ENCODE measurements at places on chromosomes 7 and 10.
A peak's percentile ranks its signal among the peaks of the same experiment; 100 is the strongest.

GRCh38 chr10:1150638-1150955 is 94.4 kb downstream of the WDR37 start:
- peak; percentile 38 for DNase-seq

GRCh38 chr10:2925631-2926030 is 141.7 kb upstream of the PFKP start:
- DNase-seq, result no peak

DNA sequence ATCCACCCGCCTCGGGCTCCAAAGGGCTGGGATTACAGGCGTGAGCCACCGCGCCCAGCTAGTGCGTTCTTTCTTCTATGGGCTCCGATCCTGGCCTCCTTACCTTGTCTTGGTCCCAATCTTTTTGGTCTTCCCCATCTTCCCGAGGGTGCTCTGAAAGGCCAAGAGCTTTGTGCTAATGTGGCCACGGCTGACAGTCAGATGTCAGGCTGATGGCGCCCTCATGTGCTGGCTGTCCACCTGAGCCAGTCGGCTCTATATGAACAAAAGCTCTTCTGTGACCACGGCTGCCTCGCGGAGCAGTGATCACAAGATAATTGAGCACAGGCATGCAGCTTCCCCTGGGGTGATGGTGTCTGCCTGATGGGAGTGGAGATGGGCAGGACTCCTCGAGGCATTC is 11.0 kb upstream of the AHCYL2 start:
- peak; percentile 97 for DNase-seq

DNA sequence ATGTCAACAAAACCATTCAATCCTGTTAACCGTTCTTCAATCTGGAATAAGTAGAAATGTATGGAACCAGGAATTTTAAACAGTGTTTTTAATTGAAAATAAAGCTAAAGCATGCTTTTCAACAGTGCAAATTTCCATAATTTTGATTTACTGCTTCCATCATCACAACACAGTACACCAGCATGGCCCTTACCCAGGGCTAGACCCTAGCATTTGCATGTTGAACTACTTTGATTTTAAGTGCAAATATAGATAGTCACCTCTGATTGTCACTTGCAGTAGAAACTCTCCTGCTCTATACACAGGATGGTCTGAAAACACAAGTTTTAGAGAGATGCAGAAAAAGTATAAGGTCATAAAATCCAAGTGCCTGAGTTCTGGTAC is 12.1 kb downstream of the SKIDA1 start:
- no peak for DNase-seq

DNA sequence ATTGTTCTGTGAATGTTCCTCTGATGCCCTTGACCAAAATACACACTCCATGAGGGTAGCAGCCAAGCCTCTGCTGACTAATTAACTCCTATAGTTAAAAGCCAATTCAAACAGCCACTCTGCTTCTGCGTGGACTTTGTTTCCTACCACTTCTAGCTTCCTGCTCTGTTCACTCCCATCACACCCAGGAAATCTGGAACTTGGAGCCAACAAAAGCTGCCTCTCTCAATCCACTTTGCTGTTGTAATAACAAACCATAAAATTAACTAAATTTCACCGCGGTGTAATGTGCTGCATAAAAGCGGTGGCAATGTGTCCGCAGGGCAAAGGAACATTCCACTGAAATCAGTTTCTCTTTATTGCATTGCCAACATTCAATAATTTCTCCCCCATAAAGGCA is 239.5 kb downstream of the PLXNA4 start:
- no peak for DNase-seq

GRCh38 chr7:128189231-128189930 is 51.7 kb upstream of the LEP start:
- DNase-seq, result peak; percentile 46

- no peak for DNase-seq
Observed at GRCh38 chr10:14409856-14410458, 79.2 kb upstream of the FRMD4A start.

- peak; percentile 19 for DNase-seq
Observed at GRCh38 chr10:30456266-30456665, 22.3 kb downstream of the MAP3K8 start.

- DNase-seq, result no peak
Observed at GRCh38 chr10:110994406-110995086, 75.1 kb downstream of the SHOC2 start.

DNA sequence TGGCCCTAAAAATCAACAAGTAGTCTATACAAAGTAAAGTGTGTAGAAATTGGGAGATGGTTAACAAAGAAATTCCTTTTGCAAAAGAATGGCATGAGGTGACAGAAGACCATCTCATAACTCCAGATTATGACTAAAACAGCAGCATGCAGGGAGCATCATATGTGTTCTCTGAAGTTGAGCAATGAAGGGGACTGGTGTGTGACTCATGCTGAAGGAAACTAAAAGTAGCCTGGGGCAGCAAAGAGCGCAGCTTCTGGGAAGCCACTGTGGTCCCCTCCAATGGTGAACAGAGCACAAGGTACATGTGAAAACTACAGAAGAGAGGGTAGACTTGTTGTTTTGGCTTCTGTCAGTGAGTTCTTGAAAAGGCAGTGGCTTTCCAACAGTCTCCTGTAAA is 133.4 kb downstream of the MACC1 start:
- DNase-seq, result peak; percentile 91

DNA sequence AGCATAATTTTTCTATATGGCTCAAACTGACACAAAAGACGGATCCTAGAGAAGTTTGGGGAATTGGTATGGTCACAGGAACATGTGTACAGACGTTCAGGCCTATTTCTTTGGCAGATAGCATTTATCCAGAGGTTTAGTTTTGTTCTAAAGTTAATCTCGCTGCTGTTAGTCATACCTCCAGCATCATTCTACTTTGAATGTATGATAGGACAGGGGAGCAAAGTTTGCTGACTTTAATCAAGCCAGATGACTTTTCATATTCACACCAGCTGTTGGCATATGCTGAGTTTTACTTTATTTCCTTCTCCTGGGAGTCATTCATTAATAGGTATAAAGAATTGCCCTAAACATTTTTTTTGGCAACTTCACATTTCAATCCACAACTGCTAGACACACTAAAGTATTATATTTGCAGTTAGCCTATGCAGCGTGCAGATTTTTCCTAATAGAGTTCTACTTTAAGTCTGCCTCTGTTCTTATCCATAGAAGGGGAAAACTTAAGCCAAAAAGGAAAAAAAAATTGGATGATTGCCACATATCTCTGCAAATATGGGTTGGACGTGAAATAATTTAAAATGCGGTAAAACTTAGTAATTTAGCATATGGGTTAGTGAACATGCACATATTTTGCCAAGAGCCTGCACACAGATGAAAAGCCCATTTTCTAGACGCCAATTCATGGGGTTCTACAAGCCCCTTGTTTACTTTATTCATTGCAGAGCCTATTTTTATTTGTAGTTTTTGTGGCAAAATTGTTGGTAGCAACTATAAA is 213.1 kb downstream of the C7orf25 start:
- DNase-seq, result no peak

GRCh38 chr10:102744374-102745051 is 765 bp downstream of the WBP1L start:
- no peak for DNase-seq

DNA sequence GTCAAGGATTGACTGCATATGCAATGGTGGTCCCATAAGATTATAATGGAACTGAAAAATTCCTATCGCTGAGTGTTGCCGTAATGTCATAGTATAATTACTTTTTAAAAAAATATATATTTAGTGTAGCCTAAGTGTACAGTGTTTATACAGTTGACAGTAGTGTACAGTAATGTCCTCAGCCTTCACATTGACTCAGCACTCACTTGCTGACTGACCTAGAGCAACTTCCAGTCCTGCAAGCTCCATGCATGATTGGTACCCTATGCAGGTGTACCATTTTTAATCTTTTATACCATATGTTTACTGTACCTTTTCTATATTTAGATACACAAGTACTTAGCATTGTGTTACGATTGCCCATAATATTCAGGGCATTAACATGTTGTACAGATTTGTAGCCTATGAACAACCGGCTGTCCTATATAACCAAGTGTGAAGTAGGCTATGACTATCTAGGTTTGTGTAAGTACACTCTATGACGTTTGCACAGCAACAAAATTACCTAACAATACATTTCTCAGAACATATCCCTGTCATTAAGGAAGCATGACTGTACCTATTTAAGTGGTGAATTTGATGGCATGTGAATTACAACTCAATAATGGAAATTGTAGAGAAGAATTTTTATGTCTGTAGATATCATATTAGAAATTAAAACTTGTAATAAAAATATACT is 40.9 kb downstream of the CCNY start:
- no peak for DNase-seq

DNA sequence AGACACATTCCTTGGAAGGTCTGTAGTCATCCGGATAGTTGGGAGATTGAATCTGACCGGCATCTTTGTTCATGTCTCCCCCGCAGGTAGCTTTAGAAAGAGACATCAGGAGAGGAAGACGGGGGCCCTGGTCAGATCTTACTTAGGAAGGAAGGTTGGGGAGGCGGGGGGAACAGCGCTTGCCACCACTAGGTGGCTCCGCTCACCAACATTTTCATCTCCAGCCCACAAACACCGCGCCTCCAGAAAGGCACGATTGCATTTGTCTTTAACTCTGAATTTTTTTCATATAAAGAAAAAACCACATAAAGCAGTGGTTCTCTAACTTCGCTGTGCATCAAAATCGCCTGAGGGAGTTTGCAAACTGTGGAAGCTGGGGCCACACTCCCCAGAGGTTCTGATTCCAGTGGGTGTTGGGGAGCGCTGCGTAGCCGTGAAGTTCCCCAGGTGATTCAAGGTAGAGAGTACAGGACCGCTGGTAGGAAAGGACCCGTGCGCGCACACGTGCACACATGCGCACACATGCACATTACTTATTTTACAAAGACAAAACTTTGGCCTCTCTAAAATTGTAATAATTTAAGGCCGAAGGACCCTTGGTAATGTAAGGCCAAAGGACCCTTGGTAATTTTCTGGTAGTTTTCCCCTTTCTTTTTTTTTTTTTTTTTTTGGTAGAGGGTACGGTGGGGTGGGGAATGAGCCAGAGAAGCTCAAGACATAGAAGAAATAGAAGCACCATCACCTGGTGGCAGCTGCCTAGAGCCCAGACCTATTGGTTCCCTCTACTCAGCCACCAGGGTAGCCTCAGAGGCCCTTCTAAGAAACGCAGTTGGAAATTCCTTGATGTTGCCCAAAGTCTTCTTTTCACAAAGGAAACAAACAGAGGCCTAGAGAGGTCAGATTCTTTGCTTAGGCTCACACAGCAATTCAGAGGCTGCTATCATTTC is 37.4 kb upstream of the OPALIN start:
- DNase-seq, result peak; percentile 76

DNA sequence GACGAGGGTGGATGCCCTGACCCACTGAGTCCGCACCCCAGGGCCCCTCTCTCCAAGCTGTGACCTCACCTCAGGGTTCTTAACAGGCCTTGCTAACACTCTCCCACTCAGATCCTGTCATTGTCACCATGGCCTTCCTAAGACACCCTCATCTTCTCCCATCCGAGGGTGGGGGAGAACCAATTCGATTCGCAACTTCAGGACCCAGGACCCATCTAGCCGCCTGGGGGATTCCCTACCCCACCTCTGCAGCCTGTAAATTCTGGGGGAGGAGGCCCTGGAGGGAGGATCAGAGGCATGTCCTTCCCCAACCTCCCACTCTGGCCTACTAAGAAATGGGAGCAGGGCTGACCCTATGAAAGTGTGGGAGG is 17.4 kb downstream of the TRIM8 start:
- no peak for DNase-seq

- DNase-seq, result no peak
Observed at GRCh38 chr10:124047427-124048152, 45.8 kb downstream of the CHST15 start.

GRCh38 chr10:121553511-121554264 is 44.6 kb downstream of the FGFR2 start:
- DNase-seq, result no peak

- no peak for DNase-seq
Observed at GRCh38 chr7:70114806-70115205, 516.5 kb downstream of the AUTS2 start.

DNA sequence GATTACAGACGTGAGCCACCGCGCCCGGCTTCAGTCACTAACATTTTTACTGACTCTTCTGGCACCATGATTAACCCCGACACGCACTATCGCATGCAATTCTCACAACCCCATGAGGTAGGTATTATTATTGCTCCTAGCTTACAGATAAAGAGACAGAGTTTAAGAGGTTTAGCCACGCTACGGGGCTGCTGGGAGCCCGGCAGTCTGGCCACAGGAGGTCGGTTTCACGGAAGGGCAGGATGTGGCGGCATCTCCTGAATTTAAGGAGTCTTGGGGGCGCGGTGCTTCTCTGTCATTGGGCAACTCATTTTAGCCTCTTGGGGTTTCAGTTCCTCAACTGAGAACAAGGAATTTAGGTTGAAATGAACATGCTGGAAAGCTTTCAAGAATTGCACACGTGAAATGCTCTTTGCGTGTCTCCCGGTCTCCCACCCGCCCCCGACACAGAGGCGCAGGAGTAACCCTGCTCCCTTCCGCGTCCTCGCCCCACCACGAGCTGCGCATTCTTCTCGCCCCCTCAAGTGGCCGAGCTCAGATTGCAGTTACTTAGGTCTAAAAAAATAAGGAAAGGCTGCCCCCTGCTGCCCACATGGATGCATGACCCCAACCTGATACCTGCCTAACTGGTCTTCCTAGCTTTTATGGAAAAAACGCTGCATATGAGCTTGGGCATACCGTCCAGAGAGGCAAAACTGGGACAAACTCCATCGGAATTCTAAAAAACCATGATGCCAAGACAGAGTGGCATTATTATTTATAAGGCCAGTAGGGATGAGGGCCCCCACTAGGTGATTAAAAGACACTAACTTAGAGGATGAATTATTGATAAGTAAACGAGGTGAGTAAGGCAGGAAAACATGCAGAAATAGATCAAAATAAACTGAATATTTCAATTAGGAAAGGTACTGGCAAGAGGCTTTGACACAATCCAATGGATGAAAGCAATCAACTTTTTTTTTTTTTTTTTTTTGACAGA is 12.4 kb downstream of the PRSS2 start:
- DNase-seq, result peak; percentile 94

GRCh38 chr7:101410743-101411507 is 48.2 kb downstream of the COL26A1 start:
- DNase-seq, result peak; percentile 86

DNA sequence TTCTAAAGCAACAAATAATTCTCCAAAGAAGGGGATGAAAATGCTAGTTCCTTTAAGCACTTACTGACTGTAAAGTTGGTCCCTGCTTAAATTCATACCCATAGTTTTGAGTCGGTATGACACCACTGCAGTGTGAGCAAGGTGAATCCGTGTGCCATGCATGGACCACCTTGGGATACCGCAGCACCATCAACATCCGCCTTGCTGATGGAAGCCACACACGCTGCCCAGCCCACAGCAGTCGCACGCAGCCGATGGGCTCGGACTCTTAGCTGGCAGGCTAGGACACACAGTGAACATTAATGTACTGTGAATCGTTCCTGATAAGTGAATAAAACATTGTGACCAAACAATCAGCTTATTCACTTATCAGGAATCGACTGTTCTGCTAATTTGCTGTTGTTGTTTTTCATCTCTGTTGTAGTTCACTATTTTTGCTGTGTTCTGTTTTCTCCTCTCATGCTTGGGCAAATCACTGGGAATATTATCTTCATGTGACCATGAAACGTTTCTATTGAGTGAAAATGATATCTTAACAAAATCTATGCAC is 275.5 kb downstream of the USP6NL start:
- DNase-seq, result no peak

All from islet precursor cell (in vitro differentiated cells).